ENCODE measurements at places on chromosomes 11 and 22.

DNA sequence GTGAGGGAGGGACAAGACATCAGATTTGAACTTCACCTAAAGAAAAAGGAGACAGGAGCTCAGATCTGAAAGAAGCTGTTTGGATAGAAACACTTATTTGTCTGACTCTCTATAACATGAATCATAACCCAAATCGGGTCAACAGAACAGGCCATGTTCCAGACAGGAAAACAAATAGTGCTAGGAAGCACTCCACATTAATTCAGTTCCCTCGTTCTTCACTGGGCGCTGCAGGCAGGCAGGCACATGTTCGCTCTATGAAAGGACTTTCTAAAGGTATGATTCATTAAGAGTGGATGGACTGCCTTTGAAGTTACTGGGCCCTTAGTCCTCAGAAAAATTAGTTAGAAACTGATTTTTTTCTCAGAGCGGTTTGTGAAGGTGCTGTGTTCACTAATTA is 137.5 kb upstream of the TRPC6 start:
- DNase-seq = no peak

- peak; percentile 48 for DNase-seq
Measured at GRCh38 chr11:92886243-92886905, 83.1 kb upstream of the MTNR1B start.

- DNase-seq = no peak
Measured at GRCh38 chr11:11567936-11568650, 53.7 kb downstream of the GALNT18 start.

- DNase-seq = no peak
Measured at GRCh38 chr22:19622061-19622441, 92.3 kb upstream of the SEPTIN5 start.

DNA sequence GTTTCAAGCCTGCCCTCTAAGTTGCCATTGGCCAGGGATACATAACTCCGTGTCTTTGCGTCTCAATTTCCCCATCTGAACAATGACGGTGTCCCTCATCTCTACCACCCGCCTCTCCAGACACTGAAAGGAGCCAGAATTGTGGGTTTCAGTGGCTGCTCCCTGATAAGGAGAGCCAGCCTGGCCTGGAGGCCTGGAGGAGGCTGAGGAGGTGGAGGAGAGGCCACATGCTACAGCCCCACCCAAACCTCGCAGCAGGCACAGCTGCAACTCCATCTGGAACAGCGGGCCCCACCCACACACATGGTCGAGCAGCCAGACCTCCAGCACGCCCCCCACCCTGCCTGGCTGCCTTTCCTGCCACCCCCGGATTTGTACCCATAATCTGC is 34.4 kb upstream of the CD82 start:
- DNase-seq = no peak

DNA sequence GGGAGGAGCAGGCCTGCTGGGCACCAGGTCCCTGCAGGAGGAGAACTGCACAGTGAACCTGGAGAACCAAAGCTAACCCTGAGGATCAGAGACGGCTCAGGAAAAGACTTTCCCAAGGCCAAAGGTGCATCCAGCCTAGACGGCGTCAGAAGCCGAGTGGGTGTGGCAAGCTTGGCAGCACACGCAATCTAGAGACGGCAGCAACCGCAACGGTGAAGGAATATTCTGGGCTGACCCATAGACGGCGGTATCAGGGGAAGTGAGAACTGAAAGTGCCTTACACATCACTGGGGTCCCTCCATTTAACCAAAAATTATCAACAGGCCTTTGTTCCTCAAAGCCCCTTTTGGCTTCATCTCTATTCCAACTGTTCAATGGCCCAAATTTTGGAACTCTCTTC is 26.2 kb downstream of the SPATA19 start:
- no peak for DNase-seq

GRCh38 chr22:30969532-30970355 is 679 bp downstream of the TUG1 start:
- DNase-seq = peak; percentile 12

- DNase-seq = peak; percentile 22
Measured at GRCh38 chr11:64146036-64146955, 19.6 kb downstream of the MACROD1 start.

DNA sequence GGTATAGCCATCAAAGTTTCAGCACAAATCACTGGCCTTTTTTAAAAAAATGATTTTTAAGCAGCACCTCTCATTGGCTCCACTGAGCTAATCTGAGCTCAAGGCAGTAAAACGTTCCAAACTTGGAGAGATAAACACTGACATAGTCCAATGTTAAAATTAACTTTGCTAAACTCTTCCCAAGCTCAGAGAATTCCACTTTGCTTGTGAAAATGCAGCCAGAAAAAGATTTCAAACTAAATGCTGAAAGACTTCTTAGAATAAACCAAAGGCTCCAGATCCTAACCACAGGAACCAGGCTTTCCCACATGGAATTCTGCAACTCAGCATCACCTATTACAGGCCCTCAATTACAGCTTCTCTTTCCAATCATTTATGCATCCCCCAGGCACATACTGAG is 84.7 kb upstream of the GDPD4 start:
- DNase-seq = no peak

DNA sequence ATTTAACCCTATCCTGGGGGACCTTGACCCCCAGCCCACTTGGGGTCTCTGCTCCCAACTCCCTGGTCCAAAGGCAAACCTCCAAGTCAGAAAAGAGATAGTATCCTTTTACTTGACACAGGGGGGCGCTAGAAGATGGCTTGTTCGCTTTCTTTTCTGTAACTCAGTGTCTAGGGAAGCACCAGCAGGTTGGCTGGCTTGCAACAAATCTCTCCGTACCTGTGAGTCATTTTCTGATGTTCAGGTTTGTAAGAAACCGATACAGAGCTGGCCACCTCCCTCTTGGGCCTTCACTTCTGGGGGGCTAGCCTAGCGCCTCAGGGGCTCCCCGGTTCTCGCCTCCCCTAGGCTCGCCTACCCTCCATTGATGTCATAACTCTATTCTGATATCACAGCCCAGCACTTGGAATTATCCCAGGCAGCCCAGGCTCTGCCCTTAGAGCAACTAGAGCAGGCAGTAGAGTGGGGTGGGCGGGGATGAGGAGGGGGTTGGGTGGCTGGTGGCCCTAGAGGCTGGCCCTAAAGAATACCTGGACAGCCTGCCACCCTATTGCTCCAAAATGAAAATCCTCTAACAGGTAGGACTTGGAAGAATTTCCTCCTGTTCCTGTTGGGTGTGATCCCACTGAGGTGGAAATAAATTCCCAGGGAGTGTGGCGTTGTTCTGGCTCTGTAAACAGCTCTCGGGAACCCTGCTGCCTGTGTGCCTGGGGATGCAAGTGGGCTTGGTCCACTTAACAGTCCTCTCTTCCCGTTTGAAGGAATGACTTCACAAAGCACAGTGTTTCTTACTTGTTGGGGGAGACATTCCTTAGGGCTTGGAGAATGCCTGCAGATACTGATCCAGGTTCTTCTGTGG is 69.4 kb downstream of the OSBP2 start:
- peak; percentile 77 for DNase-seq

- DNase-seq = no peak
Measured at GRCh38 chr22:45515676-45516075, 13.0 kb downstream of the FBLN1 start.

DNA sequence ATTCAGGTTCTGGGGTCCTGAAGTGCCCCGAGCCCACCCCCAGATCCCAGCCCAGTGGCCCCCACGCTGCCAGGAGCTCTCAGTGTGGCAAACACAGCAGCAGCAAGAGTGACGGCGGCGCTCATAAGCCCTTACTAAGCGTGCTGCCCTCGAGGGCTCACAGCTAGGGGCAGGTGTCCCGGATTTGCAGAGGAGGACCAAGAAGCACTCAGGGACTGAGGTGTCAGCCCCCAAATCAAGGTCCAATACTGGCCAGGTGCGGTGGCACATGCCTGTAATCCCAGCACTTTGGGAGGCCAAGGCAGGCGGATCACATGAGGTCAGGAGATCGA is 25.4 kb downstream of the CELSR1 start:
- no peak for DNase-seq

GRCh38 chr22:42436404-42436803 is 4.2 kb upstream of the NFAM1 start:
- no peak for DNase-seq

DNA sequence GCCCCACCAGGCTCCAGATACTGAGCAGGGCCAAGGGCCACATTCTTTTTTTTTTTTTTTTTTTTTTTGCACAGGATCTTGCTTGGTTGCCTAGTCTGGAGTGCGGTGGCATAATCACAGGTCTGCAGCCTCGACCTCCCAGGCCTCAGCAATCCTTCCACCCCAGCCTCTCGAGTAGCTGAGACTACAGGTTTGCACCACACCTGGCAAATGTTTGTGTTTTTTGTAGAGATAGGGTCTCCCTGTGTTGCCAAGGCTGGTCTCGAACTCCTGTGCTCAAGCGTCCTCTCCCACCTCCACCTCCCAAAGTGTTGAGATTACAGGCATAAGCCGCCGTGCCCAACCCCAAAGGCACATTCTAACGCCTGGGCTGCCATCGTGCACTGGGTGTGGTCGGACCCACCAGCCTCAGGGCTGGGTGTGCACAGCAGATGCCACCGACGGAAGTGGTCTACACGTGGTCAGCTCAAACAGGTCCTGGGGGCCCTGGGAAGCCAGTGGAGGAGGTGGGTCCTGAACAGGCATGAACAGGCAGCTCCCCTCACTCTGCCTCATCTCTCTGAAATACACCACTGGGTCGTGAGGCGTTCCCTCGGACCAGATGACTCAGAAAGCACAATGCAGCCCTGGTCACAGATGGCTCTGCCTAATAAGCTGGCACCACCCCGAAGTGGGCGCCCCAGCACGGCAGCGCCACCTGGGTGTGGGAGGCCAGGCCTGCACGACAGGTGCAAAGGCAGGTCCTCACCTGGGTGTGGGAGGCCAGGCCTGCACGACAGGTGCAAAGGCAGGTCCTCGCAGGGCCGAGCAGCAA is 5.1 kb upstream of the B4GALNT4 start:
- DNase-seq = no peak

DNA sequence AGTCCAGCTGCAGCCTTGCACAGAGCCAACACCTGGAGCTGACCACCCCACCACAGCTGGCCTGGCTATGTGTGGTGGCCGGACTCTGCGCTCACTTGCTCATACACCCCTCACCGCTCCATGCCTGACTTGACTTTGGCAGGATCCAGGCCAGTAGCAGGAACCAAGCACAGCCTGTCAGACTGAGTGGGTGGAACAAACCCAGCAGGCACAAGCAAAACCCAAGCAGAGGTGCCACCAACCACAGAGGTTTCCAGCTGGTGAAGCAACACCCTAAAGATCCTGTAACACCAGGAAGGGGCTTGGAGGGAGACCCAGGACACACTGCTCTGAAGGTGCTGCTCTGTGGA is 44.9 kb upstream of the WNT11 start:
- no peak for DNase-seq

- DNase-seq = no peak
Measured at GRCh38 chr11:117929916-117930570, 841 bp upstream of the TMPRSS13 start.

DNA sequence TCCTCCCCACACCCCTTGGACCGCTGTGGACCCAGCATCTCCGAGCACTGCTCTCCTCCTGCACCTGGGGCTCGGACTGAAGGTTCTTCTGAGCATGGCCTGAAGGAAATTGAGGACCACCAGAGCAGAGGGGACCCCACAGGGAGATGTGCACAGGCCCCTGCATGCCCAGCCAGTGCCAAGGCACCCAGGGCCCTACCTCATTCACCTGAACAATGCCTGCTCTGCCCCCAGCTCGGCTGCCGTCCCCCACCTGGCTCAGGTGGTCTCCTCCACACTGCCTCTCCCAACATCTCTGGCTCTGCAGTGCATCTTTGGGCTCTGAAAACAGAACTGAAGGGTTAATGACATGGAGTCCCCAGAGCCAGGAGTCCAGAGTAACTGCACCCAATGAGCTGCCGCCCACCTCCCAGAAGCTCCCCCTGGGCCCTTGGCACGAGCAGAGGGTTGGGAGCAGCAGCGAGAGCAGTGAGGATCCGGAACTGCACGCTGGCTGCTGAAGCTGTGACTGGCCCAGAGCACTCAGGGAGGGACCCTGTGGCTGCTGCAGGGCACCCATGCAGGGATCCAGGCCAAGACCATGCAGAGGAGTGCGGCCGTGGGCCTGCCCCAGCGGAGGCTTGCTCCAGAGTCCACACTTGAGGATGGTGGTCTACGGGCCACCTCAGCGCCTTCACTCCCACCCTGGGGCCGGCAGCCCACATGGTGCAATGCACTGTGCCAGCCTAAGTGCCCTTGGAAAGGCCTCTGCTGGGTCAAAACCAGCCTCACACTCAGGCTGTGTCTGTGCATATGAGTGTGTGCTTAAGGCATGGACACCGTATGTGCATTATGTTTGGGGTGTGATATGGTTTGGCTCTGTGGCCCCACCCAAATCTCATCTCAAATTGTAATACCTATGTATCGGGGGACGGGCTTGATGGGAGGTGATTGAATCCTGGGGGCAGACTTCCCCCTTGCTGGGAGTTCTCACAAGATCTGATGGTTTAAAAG is 686.1 kb downstream of the TBC1D22A start:
- no peak for DNase-seq

DNA sequence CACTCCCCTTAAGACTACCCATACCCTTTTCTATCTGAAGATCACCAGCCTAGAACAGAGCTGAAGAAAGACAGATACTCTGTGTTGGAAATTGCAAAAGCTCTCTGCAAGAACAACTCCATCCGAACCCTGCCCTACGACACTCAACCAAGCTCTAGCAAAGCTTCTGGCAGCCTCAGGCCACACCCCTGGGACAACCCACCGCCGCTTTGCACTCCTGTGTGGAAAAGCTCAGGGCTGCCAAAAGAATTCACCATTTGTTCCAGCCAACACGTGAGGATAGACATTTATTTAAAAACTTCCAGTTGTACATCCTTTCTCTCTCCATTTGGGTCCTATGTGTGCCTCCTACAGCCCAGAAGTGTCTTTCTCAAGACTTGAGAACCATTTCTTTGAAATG is 62.4 kb upstream of the CD5 start:
- no peak for DNase-seq

GRCh38 chr11:61754534-61755482 is 2.4 kb downstream of the MYRF start:
- no peak for DNase-seq

DNA sequence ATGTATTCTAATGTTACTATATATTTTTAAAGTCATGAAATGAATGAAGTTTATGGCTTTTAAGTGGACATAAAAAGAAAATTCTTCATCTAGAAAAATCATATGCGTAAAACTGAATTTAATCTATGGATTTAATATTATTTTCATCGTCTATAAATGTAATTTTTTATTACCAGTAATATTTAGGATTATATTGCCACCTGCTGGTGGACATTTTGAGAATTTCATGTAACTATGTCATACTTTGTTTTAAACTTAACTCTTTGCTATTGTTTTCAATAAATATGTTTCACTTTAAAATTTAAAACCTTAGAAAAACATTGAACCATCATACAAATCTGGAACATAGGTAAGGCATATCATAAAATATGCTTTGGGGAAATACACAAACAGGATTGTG is 66.5 kb upstream of the CEP126 start:
- DNase-seq = peak; percentile 23

- no peak for DNase-seq
Measured at GRCh38 chr11:74006743-74007304, 2.1 kb downstream of the UCP3 start.

- DNase-seq = no peak
Measured at GRCh38 chr22:18983120-18983651, 47.1 kb upstream of the PRODH start.

GRCh38 chr11:47409440-47410369 is 1.3 kb downstream of the SLC39A13 start:
- DNase-seq = no peak

GRCh38 chr11:132028380-132029240 is 658.2 kb downstream of the NTM start:
- peak; percentile 50 for DNase-seq

- no peak for DNase-seq
Measured at GRCh38 chr11:113405724-113406478, 18.3 kb downstream of the ANKK1 start.

GRCh38 chr11:78647986-78648875 is 73.6 kb upstream of the NARS2 start:
- DNase-seq = no peak

GRCh38 chr11:69107413-69107812 is 48.3 kb upstream of the SMIM38 start:
- DNase-seq = no peak

All from kidney capillary endothelial cell (primary cell).